ENCODE measurements at places on chromosomes 5 and 9.

- DNase-seq = no peak
Measured at GRCh38 chr9:97419309-97419867, 7.5 kb downstream of the TDRD7 start.

DNA sequence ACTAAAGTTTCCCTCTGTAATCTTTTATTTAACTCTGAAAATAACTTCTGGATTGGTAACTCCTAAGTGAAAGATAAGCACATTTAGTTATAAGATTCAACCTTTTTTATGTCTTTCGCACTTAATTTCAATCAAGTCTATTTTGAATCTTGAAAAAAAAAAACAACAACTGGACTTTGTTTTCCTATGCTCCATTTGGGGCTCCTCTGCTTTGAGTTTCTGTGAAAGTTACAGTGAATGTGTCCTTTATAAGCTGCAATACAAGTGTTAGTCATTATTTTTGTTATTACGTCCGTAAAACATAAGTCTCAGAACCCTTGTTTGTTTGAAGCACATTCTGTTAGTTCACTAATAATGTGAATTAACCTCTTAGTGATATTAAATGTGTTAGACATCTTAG is 276.8 kb downstream of the ADAMTS6 start:
- no peak for DNase-seq

DNA sequence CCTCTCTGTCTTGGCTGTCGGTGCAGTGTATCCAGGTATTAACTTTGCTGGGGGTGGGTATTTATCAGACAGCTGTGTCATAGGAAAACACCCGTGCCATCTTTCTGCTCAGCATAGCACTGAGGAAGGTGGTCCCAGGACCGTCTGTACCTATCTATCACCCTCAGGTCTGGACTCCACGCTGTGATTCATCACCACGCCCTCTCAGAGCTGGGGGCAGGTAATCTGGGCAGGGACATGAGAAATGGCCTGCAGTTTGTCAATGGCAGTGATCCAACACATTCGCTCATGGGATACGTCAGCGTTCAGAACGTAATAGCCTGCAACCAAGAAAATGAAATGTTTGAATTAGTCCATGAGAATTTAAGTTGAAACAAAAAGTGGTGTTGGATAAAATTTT is 151.6 kb upstream of the MAP1B start:
- no peak for DNase-seq

DNA sequence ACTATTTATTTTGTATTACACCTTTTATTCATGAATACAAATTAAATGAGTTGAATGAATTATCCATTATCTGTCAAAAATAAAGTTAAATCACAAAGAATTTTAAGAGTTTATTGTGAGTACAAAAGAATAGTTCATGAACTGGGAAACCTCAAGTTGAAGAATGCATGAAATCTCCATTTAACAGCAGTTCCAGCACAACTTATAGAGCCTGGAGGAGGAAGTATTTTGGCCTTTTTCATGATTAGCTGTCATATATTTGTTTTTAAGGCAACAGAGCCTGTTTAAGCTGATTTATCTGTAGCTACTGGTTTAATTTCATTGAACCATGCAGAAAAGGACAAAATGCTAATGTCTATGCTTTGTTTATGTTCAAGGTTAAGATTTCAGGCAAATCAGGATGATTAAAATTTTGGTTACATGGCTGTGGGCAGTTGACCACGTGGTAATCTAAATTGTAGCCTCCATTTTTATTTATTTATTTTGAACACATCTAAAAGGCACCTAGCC is 12.2 kb downstream of the SPINK1 start:
- peak; percentile 15 for DNase-seq

- no peak for DNase-seq
Measured at GRCh38 chr9:12972608-12973589, 198.1 kb downstream of the LURAP1L start.

DNA sequence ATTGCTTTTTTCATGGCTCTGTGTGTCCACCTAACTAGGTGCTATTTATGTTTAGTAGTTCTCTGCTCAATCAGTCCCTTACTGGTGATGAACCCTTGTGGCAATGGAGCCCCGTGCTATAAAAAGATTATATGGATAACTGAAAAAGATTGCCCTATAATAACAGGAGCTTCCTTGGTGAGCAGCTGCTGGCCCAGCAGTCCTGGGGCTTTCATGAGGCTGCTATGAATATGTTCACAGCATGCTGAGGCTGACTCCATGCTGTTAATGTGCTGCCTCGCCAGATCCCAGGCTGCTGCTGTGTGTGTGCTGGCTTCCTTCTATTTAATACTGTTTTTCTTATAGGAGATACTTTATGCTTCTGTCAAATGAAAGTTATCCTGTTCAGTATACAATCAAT is 357.5 kb downstream of the TAF11L14 start:
- no peak for DNase-seq

DNA sequence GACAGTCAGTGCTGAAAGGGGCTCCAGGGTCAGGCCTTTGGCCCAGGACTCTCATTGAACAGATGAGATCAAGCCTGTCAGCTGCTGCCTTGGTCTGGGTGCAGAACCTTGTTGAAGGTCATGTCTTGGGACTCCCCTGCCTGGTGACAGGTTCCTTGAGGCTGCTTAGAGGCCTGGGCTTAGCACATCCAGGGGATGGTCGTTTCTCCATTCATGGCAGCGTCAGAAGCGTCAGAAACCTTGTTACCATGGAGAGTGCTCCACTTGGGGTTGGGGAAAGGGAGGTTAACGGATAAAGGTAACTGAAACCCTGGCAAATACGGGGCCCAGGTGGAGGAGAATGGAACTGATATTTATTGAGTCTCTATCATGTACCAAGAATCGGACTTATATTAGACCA is 8.8 kb downstream of the ARPC5L start:
- no peak for DNase-seq

DNA sequence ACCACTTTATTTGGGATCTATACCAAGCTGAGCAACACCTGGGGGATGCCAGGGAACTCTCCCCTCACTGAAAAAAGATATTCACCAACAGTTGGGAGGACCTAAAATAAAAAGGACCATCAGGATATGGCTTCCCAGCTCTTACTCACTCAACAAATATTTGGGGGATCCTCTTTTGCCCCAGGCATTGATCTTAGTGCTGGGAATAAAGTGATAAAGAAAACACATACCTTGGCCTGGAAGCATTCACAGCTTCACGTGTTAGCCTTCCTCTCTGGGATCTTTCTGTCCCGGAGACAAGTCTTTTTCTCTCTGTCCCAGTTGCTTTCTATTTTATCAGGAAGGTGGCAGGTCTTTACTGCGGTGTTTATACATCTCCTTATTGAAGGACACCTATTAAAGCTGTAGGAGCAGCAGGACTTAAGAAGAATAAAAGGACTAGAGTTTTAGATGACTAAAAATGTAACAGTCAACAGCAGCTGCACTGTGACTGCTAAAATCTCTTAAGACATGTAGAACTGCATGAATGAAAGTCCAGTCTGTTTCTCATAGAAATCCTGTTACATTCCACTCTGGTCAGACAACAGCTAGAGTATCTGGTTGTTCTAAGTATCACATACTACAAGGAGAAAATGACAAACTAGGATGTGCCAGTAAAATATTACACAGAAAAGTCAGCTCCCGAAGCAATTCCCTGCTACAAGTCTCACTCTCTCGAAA is 90.0 kb upstream of the ITGA2 start:
- DNase-seq = no peak

GRCh38 chr9:133529457-133529856 is 4.7 kb upstream of the MYMK start:
- DNase-seq = no peak

DNA sequence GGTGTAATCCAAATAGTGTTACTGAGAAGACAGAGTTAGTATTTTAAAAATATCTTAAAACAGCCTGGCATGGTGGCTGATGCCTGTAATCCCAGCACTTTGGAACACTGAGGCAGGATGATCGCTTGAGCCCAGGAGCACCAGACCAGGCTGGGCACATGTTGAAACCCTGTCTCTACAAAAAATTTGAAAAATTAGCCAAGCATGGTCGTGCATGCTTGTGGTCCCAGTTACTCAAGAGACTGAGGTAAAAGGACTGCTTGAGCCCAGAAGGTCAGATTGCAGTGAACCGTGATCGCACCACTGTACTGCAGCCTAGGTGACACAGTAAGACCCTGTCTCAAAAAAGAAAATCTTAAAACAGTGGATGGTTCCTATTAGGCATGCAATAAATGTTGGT is 12.4 kb downstream of the IFNA1 start:
- DNase-seq = no peak

GRCh38 chr9:5799314-5799713 is 33.6 kb downstream of the ERMP1 start:
- DNase-seq = no peak

GRCh38 chr9:116361547-116361946 is 208.0 kb downstream of the PAPPA start:
- DNase-seq = no peak

DNA sequence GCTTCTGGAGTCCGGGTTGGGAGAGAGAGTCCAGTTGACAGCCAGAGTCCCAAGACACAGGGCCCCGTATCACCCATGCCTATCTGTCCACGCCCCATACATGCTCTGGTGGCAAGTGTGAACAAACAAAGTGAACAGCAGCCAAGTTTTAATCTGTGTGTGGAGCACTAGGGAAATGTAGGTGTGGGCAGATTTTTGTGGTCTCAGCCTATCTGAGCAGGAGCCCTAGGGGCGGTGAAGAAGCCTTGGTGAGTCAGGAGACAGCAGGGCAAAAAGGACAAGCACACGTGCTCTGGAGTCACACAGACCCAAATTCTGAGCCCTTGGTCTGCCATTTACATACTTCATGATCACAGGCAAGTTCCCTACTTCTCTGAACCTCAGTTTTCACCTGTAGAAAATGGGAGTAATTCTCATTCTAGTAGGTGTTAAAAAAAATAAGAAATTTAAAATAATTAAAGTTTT is 23.2 kb downstream of the EGR1 start:
- DNase-seq = no peak

DNA sequence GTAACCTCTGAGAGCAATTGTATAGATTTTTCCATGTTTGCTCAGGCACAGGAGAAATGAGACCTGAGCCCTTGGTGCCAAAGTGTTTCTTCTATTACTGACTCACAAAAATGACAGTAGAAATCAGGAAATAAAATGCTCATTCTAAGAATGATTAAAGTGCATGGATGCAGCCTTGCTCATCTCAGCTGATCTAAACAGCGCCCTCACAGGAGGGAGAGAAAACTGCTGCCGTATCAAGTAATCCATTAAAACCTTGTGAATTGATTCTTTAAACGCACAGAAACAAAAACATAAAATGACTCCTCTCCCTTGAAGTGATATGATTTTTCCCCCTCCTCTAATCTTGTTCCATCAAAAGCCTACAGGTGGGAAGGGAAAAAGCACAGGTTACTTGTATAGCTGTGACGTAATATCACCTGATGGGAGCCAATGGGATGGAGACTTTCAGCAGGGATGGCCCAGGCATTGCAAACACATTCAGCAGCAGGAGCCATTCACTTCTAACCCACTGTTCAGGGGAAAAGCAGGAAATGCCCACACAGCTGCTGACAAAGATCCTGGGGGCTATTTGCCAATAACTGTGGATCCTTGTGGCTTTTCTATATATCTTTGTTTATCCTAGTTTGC is 76.7 kb downstream of the PLCXD3 start:
- DNase-seq = no peak

GRCh38 chr5:74767579-74767913 is 497 bp downstream of the NSA2 start:
- no peak for DNase-seq

- no peak for DNase-seq
Measured at GRCh38 chr5:35436400-35437057, 181.1 kb upstream of the SPEF2 start.

DNA sequence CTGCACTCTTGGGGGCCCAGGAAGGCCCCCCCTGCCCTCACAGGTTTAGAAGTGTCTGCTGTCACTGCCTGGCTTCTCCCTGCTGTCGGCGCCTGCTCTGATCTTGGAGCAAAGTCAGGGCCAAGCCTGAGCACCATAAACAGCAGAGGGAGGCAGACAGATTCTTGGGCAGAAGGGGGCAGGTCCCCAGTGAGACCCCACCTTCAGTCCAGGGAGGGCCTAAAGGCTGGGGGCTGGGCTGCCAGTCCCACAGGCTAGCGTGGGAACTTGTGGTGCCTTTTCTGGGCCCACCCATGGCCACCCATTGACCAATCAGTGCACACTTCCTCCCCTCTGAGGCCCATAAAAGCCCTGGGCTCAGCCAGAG is 124.0 kb downstream of the OLFM1 start:
- no peak for DNase-seq

- DNase-seq = no peak
Measured at GRCh38 chr5:90488791-90489190, 14.1 kb downstream of the POLR3G start.
